AG04450 (cell line): ENCODE measurements at places on chromosomes 12 and 14. TPM values are rescaled to one million over a fixed set of nuclear protein-coding genes. Genes with fewer than 3 reads are reported as not detected.

Gene TAS2R20
- 0.62 and 0.67 TPM in 2 replicates for polyA plus RNA-seq

Gene TAMALIN
- 7.2 and 7.4 TPM in 2 replicates for polyA plus RNA-seq

Gene SCNN1A
- 0.25 and 0.26 TPM in 2 replicates for polyA plus RNA-seq

Gene C2CD5
- 26.4 and 38.3 TPM in 2 replicates for polyA plus RNA-seq

Gene PPP4R4
- polyA plus RNA-seq: 0.60 and 0.65 TPM in 2 replicates

Gene C14orf180
- not detected in 2 replicates for polyA plus RNA-seq

DNA sequence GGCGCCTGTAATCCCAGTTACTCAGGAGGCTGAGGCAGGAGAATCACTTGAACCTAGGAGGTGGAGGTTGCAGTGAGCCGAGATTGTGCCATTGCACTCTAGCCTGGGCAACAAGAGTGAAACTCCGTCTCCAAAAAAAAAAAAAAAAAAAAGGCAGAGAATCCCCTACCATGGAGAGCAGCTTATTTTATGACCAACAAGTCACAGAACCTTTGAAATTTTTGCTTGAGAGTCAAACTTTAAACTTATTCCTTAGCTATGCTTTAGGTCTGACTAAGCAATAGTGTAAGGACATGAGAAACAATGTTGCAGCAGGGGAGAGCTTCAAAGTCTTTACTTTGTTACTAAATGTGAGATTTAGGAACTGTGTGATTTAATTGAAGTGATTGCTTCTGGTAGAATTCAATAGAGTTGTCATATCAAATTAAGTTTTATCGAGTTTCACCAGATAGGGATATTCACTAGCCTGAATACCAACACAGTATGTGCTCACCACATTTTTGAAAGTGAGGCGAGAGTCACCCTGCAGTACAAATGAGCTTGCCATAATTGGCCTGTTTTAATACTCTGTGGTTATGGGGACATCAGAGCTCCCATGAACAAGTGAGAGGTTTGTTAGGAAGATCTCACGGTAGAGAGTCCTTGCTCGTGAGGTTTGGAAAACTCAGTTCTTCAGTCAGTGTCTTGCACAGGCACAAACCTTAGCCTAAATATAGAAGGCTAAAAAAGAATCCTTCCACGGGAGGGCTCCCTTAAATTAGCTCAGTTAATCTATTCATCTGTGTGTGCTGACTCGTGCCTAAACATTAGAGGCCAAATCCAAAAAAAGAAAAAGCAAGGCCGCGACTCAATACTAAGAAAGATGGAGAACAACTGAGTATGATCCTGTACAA is 108.6 kb downstream of the SAMD4A start:
- DNase-seq: no peak

DNA sequence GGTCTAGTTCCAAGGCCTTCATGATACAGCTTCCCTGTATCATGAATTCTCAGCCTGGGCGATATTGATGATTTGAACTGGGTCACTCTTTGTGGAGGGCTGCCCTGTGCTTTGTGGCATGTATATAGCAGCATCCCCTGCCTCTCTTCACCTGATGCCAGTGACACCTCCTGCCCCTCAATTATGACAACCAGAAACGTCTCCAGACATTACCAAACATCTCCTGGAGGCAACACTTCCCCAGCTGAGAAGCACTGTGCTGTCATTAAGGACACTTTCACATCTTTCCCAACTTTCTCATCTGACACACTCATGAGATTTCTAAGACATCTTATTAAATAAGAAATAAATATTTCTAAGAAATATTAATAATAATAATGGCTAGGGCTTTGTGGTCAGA is 315.3 kb downstream of the BCL11B start:
- DNase-seq: no peak

GRCh38 chr12:8637244-8637643 is 24.6 kb upstream of the AICDA start:
- DNase-seq: no peak

DNA sequence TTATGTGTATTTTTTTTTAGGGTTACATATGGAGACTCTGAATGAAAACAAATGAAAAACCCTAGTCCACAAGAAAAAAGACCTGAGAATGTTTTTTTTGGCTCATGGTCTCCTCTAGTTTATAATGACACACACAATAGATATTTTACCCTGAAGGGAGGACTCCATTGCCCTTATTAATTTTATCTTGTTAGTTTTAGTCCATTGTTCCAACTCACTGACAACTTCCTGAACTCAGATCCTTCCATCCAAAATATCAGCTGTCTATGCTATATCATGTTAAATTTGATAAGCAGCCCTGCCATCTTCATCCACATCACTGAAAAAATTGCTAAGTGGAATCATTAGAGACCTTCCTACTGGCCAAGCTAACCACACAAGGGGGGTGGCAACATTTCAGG is 232.1 kb downstream of the MON2 start:
- DNase-seq: no peak

DNA sequence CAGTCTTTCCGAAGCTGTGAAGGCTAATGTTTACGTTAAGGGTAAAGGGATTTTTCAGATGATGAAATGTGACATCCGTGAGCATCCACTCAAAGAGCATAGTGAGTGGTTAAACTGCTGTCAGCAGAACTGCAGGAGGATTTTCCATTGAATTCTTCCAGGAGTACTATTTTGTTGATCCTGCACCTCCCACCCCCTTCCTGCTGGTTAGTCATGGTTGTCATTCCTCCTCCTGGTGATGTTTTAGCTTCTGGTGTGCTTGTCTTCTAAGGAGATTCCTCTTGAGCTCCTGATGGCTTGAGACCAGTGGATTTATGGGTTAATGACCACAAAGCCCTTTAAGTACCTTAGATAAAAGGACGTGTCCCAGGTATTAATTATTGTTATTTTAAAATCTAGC is 2.4 kb upstream of the GPRC5D start:
- DNase-seq: no peak

- DNase-seq: no peak
Measured at GRCh38 chr12:34163443-34163842, 141.1 kb downstream of the ALG10 start.

DNA sequence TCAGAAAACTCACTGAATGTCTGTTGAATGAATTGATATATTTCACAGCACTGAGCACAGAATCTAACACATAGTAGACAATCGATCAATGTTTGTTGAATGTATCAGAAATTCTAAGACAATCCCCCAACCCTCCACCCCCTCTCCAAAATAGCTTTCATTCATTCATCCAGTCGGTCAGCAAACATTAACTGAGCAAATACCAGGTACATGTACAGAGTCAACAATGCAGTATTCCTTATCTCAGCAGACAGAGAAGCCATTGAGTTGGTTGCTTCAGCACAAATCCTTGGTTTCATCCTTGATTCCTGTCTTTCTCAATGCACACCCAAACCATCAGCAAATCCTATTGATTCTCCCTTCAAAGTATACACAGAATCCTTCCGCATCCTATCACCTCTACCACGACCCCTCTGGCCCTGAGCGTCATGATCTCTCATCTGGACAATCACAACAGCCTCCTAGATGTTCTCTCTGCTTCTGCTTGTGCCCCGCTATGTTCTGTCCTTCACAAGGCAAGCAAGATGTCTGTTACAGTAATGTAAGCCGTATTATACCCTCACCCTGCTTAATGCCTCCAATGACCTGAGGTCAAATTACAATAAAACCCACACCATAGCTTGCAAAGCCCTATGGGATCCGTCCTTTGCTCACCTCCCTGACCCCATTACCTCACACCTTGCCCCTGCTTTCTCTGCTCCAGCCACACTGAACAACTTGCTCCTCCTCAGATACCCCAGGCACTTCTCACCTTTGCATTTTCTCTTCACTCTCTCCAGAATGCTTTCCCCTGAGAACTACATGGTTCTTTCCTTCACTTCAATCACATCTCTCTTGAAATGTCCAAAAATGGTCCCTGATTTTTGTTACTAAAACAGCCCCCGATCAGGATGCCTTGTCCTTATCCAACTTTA is 738.1 kb upstream of the TBX3 start:
- no peak for DNase-seq

- DNase-seq: peak; percentile 21
Measured at GRCh38 chr12:89181271-89181920, 170.9 kb downstream of the DUSP6 start.

- DNase-seq: no peak
Measured at GRCh38 chr12:28189784-28190320, 404 bp upstream of the CCDC91 start.

DNA sequence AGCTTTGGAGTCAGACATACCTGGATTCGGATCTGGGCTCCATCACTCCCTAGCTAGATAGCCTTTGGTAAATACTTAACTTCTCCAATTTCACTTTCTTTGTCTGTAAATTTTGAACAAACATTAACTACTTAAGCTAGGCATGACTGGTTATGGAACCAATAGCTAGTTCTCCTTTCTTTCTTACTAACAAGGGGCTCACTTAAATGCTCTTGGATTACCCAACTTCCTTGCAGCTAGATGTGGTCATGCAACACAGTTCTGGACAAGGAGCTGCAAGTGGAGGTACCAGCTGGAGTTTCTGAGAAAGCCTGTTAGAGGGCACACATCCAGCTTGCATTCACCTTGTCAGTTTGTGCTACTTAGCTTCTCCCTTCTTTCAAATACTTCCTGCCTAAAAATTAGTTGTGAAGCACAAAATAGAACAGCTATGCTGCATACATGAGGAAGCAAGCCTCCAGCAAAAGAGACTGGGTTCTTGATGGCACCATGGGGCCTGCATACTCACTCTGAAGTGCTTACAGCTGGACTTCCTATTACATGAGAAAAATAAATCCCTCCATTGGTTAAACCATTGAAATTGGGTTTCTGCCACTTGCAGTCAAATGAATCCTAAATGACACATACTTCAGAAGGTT is 210.1 kb upstream of the EEA1 start:
- DNase-seq: no peak

- no peak for DNase-seq
Measured at GRCh38 chr12:65055859-65056258, 65.2 kb downstream of the WIF1 start.

DNA sequence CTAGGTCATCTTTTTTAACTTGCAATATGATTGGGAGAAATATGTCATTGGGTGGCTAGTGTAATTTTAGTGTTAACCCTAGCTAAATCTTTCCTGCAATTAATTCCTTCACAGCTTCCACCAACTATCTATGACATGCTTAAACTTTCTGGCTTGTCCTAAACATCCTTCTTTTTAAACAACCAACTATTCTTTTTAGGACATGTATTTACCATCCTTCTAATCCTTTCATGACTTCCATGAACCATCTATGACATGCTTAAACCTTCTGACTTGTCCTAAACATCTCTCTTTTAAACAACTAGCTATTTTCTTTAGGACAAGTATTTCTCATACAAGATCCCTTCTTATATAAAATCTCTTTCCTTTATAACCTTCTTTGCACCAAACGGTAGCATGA is 179.6 kb upstream of the PDZRN4 start:
- no peak for DNase-seq

- no peak for DNase-seq
Measured at GRCh38 chr12:59186451-59186850, 266.1 kb upstream of the LRIG3 start.

GRCh38 chr14:89956661-89957009 is 908 bp downstream of the TDP1 start:
- DNase-seq: no peak

GRCh38 chr14:104751539-104752422 is 1.2 kb upstream of the SIVA1 start:
- no peak for DNase-seq

DNA sequence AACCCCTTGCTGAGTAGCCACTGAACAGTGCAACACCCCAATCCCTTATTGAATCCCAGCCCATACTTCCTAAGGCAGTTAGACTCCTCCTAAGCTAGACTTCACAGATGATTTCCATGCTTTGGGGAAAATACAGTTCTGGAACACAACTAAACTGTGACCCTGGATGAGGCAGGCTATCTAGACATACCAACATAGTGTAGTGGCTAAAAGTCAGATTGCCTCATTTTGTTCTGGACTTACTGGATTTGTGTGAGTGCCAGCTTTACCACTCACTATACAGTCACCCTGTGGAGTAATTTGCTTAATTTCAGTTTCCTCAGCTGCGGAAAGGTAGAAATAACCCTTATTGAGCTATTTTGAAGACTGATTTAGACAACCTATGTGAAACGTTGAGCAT is 203.1 kb downstream of the ASCL1 start:
- no peak for DNase-seq

DNA sequence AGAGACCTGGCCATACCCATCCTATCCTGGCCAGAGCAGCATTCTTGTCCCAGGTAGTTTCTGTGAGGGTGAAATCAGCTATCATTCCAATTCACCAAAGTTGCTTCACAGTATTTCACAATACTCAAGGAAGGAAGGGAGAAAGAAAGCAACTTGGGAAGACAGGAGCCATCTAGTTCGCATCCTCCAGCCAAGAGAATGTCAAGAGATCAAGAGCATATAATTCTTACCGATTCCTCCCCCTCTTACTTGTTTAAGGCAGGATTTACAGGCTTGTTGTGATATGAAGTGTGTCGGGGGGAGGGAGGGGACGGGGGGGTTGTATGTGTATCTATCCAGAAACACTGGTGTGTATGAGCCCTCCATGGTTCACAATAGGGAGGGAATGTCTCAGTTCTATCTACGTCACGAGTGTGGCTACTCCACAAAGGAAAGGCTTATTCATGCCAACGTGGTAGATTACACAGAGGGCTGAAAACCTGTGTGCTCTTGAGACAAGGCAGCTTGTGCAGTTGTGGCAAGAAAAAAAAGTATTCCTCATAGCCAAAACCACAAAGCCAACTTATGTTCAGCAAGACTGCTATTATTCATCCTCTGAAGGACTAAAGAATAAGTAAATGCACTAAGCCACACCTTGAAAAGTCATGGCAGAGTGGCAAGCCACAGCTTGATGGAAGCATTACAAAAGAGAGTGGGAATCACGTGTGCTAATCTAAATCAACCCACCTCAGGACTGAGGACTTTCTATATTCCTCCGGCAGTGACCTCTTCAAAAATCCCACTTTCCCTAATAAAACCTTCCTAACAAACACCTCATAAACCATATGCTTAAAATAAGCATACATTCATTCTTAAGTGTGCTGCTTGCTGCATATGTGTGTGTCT is 35.0 kb downstream of the CORO1C start:
- peak; percentile 97 for DNase-seq

- DNase-seq: no peak
Measured at GRCh38 chr12:11023387-11023786, 967 bp upstream of the TAS2R19 start.

- DNase-seq: no peak
Measured at GRCh38 chr14:91327250-91327595, 82.7 kb upstream of the GPR68 start.

GRCh38 chr12:2582631-2583030 is 212.1 kb upstream of the FKBP4 start:
- DNase-seq: no peak

- no peak for DNase-seq
Measured at GRCh38 chr12:2283916-2284315, 231.1 kb downstream of the CACNA1C start.
